ENCODE measurements at places on chromosomes 5 and 9. TPM values are rescaled to one million over a fixed set of nuclear protein-coding genes. Genes with fewer than 3 reads are reported as not detected.

GRCh38 chr9:120366644-120367019 lies 213.3 kb downstream of the CDK5RAP2 start:
- H3K4me1 ChIP-seq, result peaks cover 4% of the 10 kb centered on the region
- no peak for DNase-seq
- no peak overlapping the region for H3K4me3 ChIP-seq
- no peaks in the 10 kb centered on the region for H3K36me3 ChIP-seq

GRCh38 chr5:124262991-124263571 lies 483.4 kb downstream of the ZNF608 start:
- no peaks in the 10 kb centered on the region for H3K36me3 ChIP-seq
- DNase-seq, result no peak
- no peaks in the 10 kb centered on the region for H3K4me1 ChIP-seq
- H3K4me3 ChIP-seq, result no peak overlapping the region
- no peaks in the 10 kb centered on the region for H3K27me3 ChIP-seq

Gene FRMD3
- 14.5 TPM for total RNA-seq

Gene ZMYND19
- 37.0 TPM for total RNA-seq

Data from Panc1 (cell line).